ENCODE measurements at places on chromosomes 5 and 9.

- DNase-seq: peak; percentile 18
Measured at GRCh38 chr5:171965745-171966144, 40.7 kb downstream of the FBXW11 start.

DNA sequence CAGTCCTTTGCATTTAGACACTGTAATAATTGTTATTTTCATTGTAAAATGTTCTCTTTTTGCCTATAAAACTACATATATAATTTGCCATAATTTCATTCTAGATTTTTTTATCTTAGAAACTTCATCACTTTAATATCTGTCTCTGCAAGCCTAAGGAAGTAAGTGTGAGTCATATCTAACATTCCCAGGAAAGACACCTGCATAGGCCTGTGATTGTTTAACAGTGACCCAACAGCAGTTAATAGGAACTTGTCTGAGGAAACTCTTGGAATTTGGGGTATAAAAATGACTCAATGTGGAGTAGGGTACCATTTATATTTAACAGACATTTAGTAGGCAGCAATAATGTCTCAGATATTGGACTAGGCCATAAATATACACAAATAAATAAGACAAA is 229.2 kb upstream of the FAM174A start:
- DNase-seq: no peak

- no peak for DNase-seq
Measured at GRCh38 chr5:36613241-36613640, 6.8 kb downstream of the SLC1A3 start.

- DNase-seq: no peak
Measured at GRCh38 chr5:87154191-87154590, 113.5 kb upstream of the RASA1 start.

GRCh38 chr5:109921735-109922380 is 232.1 kb downstream of the MAN2A1 start:
- DNase-seq: no peak

DNA sequence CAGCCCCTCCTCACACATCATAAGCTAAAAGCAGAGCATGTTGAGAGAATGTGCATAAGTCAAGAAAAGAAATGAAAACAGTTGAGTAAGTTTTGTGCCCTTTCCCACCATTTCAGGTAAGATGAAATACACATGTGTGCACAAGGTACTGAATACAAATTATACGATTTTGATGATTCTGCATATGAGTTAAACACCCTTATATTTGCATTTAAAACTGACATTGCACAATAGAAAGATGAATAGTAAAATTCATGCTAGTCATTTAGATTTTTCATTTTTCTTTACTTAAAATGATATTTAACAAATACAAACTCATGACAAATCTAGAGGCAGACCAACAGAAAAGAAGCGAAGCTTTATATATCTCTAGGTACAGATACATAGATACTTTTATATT is 24.9 kb upstream of the PSD2 start:
- no peak for DNase-seq

- no peak for DNase-seq
Measured at GRCh38 chr9:97531888-97532376, 30.5 kb downstream of the TMOD1 start.

GRCh38 chr5:53161876-53162275 is 52.3 kb upstream of the MOCS2 start:
- DNase-seq: no peak

DNA sequence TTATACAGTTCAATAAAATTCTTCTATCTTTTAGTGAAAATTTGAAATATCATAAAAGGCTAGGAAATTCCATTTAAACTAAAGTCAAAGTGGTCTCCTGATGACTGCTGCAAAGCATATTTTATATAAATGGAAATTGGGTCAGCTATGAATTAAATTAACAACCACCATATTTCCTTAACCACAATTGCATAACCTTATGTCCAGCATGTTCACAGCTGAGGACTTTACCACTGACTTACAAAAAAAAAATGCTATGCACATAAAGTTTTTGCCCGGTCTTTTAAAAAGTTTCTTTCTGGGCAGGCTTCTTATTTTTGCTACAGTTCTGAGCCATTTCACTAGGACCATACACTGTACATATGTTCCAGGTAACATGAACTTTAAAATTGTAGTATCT is 208.6 kb upstream of the RGMB start:
- DNase-seq: no peak

- DNase-seq: no peak
Measured at GRCh38 chr9:20441711-20442423, 180.4 kb downstream of the MLLT3 start.

DNA sequence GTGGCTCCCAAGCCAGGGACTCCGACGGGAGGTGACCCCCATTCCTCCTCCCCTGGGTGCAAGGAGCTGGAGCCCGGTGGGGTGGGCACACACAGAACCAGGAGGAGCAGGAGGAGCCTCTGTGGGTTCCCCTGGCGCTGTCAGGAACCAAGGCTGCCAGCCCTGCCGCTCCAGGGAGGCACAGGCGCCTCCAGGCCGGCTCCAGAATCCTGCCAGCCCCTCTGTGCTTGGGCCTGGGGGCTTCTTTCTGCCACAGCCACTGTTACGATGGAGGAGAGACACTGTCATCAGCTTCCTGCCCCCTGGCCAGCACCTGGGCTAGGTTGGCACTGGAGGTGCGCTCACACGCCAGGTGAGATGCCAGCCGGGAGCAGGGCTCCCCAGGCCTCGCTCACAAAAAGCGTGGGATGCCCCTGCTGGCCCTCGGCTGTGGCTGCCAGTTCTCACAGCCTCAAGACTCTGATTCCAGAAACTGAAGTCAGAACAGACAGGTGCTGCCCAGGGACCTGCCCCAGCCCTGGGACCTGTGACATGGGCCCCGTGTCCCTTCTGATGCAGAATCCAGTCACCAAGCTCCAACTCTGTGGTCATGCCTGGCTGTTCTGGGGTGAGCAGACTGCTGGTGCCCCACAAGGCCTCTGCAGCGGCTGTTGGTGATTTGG is 37.4 kb upstream of the UBAC1 start:
- DNase-seq: no peak

GRCh38 chr9:129640871-129641749 is 841 bp downstream of the ASB6 start:
- no peak for DNase-seq

- DNase-seq: no peak
Measured at GRCh38 chr5:159139802-159140201, 40.1 kb upstream of the EBF1 start.

- no peak for DNase-seq
Measured at GRCh38 chr9:133163504-133164172, at the start of gene GBGT1. TSS of gene GBGT1 (minus strand) at chr9:133163914. CDS start at chr9:133162412, 1,502 bp downstream.

DNA sequence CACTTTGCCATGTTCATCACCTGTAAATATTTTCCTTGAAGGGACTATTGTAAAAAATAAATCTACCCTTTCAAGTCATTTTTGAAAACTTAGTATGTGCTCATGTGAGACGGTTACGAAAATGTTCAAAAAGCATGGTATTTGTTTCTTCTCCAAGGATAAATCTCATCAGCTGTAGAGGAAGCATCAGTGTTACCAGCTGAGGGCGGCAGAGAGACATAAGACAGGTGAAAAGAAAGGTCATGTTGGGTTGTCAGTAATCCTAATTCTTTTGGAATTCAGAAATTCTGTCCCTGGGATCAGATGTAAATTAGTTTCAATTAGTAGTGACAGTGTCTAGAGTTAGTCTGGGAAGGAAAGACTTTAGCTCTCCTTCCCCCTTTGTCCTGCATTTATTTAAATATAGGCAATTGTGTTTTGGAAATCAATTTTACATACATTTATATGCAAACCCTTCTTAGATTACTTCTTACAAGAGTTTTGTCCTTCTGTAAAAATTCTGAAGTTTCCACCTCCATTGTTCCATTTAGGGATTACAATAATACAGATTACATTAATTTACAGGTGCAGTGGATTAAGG is 791.9 kb upstream of the CDH6 start:
- DNase-seq: no peak

GRCh38 chr5:14471507-14471906 is 110.1 kb upstream of the OTULINL start:
- DNase-seq: no peak

DNA sequence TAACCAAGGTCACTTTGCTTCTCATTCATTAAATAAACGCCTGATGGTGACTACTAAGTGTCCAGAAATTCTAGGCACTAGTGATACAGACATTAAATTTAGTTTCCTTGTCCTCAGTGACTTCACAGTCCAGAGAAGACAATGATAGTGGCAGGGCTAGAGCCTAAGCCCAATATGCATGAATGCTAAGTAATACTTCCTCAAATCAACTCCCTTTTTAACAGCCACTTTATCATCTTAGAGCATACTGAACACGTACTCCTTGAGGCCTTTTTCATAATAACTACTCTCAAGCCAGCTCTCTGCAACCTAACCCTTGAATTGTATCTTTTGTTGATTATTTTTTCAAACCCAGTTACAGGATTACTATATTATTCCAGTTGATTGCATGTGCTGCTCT is 74.1 kb downstream of the STX17 start:
- DNase-seq: no peak

DNA sequence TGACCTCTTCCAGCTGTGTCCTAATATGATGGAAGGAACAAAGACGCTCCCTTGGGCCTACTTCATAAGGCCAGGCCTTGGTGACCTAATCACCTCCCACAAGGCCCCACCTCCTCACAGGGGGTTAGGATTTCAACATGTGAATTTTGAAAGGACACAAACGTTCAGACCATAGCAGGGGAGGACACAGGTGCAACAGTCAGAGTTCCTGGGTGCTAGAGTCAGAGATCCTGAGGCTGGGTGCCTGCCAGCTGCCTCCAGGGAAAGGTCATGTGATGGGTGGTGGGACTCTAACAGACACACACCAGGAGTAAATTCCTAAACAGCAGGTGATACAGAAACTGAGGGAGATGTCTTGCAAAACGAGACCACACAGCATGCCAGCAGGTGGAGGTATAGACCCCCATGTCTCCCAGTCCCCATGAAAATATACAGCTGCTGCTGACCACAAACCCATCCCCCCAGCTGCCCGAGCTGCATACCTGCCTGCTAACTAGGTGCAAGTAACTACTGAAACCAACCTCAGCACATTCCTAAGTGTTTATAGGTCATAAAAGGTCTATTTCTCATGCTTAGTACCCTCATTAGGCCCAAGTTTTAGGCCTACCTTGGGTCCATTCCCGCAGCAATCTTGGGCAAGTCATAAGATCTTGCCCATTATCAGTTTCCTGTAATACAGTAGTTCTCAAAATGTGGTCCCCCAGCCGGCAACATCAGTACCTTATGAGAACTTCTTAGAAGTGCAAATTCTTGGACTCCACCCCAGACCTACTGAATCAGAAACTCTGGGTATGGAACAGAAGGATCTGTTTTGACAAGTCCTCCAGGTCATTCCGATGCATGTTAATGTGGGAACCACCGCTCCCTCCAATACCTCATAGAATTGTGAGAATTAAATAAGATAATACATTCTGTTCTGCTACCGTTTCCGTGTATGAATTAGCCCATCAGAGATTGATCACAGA is 245.3 kb downstream of the ENC1 start:
- DNase-seq: no peak

DNA sequence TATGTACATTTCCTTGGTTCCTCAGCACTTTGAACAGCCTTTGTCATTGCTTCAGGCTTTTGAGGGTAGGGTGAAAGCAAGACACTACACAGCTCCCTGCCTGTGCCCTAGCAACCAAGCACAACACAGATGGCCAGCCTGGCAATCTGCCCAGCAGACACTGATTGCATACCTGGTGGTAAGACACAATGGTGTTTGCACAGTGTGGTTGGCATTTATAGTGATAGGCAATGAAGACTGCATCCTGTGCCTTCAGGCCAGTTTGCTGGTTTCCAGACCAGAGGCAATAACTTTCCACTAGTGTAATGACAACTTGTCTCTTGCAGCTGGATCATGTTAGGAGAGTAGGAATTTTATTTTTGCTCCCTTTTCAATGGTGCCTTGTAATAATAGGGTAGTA is 144.5 kb upstream of the TNC start:
- no peak for DNase-seq

DNA sequence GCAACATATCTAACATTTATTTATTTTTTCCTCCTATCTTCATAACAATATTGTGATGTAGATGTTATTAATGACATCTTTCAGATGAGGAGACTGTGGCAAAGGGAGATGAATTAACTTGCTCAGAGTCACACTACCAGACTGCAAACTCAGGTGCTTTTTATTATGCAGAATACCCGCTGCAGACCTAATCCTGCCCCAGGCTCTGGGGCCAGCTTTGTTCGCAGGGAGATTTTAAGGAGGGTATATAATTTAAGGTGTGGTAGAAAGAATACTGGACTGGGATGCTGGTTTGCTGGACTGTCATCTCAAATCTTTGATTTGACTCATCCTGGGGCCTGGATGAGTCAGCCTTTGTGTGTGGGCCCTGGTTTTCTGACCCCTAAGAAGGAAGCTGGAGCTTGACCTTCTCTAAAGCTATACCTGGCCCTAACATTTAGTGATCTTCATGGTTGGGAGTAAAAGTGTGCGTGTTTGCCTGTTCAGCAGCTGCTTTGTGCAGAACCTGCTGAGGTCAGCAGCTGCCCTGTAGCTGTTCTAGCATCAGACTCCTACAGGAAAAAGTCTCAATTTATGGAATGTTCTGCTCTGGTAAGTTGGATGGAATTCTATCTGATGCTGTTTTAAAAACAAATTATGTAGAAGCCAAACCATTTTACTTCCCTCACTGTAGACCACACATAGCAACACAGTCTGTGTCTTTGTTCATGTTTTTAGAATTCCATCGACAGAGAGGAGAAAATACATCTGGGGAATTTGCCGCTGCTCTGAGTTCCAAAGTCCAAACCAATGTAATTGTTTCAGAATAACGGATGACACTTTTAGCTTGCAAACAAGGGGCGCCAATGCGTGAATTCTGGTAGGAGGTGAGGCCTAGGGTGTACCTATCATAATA is 4.5 kb downstream of the SLC36A1 start:
- DNase-seq: no peak

DNA sequence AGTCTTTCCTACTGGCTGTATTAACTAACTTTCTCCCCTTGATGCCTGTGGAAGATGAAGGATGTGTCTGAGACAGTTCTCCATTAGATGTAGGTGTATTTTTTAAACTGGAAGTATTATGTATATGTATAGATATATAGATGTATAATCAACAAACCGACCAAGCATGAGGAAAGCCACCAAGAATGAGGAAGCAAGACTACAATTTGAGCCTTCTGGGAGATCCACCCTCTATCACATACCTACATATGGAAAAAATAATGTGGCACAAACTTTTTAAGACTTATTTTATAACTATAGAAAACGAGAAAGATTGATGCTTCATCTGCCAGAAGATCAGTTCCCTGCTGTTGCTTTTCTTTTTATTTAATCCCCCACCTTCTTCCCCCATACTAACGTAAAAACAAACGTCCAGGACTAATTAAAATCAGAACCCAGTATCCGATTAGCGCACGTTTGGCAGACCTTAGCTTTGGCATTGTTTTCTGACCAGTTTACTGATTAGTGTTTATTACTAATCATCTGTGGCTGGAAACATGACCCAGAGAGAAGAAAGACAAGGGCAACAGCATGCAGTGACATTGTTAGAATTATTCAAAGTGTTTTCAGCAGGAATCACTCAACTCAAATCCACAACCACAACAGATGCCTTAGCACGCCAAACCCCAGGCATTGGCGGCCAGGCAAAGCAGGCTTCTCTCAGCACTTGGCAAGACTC is 490.2 kb downstream of the EBF1 start:
- no peak for DNase-seq

GRCh38 chr9:72564479-72565281 is 43.3 kb downstream of the TMC1 start:
- no peak for DNase-seq

GRCh38 chr5:40831346-40832210 is 3.4 kb downstream of the RPL37 start:
- DNase-seq: peak; percentile 41

GRCh38 chr9:30676651-30677050 is 1707.8 kb upstream of the ACO1 start:
- no peak for DNase-seq

Measured in T-helper 2 cell treated with Interferon-gamma antibody and Interleukin-4, amounts not matched to agents 5 μg/mL and 100 μg/mL, for 36 hours (primary cell).